ENCODE measurements at places on chromosomes 6 and 20. TPM values are rescaled to one million over a fixed set of nuclear protein-coding genes. Genes with fewer than 3 reads are reported as not detected.

GRCh38 chr20:33971147-33971975, 22.4 kb upstream of the RALY start:
- no peaks in the 10 kb centered on the region for H3K27me3 ChIP-seq
- DNase-seq: no peak
- H3K4me1 ChIP-seq: peaks cover 28% of the 10 kb centered on the region
- no peak overlapping the region for H3K27ac ChIP-seq
- no peaks in the 10 kb centered on the region for H3K36me3 ChIP-seq

DNA sequence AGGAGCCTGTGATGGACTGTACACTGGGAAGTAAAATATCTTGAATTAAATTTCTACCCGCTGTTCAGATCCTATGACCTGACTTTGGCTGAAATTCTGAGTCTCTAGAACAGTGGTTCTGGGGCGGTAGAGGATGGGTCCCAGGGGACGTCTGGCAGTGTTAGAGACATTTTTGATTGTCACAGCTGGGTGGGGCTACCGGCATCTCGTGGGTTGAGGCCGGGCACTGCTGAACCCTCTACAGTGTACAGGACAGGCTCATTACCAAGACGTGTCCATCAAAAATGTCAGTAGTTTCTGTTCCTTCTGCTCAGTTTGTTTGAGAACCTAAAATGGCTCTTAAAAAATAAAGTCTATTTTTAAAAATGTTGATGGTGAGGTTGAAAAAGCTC, 11.5 kb upstream of the RPS6KA2 start:
- no peak overlapping the region for H3K27ac ChIP-seq
- H3K4me1 ChIP-seq: no peaks in the 10 kb centered on the region
- no peaks in the 10 kb centered on the region for H3K27me3 ChIP-seq

The ADAM33 gene
- 113 TPM for total RNA-seq

DNA sequence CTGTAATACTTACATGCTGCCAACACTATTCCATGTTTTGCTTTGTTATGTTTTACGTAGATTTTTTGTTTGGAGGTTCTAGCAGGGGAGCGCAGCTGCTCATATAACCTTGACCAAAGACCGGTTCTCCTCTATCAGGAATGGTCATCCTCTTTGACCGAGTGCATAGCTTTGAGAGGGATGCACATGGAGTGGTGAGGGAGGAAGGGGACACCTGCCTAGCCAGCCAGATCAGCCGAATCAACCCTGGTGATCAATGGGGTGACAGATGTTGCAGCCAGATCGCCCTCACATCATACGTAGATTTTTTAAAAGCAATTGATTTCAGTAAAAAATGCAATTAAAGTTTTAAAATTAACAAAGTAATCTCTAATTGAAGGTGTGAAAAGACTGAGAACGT, 6.3 kb downstream of the DSTN start:
- H3K4me3 ChIP-seq: peak overlapping the region; percentile 75
- DNase-seq: no peak
- H3K27ac ChIP-seq: peak overlapping the region; percentile 19
- H3K36me3 ChIP-seq: peaks cover 10% of the 10 kb centered on the region
- H3K4me1 ChIP-seq: peaks cover 66% of the 10 kb centered on the region

DNA sequence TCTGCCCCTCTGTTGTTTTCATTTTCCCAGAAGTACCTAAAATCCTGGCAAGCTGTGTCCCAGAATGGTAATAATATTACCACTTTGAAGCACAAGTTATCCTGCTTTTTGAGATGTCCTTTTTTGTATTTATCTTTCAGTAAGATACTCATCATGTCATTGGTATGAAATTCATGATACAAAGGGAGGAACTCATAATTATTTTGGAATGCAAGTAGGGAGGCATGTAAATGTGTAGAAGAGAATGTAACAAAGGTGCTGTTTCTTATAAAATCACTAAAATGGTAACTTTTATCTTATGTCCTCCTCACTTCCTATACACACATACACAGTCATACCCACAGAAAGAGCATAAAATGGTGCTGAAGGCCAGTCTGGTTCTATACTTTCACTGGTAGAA, 109.9 kb downstream of the CD2AP start:
- no peak for DNase-seq
- no peaks in the 10 kb centered on the region for H3K27me3 ChIP-seq
- H3K4me3 ChIP-seq: no peak overlapping the region

GRCh38 chr6:39083231-39083634, 31.8 kb downstream of the SAYSD1 start:
- no peak overlapping the region for H3K4me3 ChIP-seq
- H3K27ac ChIP-seq: no peak overlapping the region
- DNase-seq: no peak
- no peaks in the 10 kb centered on the region for H3K36me3 ChIP-seq
- H3K4me1 ChIP-seq: no peaks in the 10 kb centered on the region

DNA sequence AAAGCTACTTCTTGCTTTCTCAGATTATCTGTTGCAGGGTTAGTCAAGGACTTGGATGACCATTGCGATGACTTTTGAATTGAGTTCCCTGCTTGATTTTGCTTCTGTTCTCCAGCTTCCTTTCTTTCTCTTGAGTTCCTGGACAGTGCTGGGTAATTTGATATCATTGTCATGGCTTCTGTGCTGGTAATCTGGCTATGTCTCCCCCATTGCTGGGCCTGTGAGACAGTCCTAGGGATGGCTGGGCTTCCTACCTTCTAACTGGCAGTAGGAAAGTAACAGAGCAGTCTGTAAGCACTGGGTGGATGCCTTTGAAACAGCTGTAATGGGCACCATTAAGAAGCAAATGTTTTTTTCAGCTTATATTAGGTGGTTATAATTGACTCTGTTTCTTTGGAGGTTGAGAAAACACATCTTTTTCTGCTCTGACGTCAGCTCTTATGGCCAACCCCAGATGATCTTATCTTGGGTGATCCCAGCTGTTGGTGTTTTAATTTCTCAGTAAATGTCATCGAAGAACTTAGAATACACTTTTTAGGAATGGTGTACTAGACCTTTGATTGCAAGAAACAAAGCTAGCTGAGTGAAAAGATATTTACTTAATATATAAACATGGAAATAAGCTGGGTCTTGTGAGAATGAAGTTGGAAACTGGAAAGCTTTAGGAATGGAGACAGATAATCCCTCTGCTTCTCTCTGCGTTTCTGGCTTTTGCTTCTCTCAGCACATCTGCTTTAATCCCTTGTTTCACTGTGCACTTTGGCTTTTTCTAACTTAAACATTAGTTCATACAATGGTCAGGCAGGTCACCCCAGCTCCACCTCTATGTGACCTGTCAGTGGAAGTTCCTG, 195.0 kb upstream of the MAN1A1 start:
- no peak overlapping the region for H3K4me3 ChIP-seq
- peaks cover 8% of the 10 kb centered on the region for H3K4me1 ChIP-seq
- no peak overlapping the region for H3K27ac ChIP-seq
- H3K27me3 ChIP-seq: no peaks in the 10 kb centered on the region

DNA sequence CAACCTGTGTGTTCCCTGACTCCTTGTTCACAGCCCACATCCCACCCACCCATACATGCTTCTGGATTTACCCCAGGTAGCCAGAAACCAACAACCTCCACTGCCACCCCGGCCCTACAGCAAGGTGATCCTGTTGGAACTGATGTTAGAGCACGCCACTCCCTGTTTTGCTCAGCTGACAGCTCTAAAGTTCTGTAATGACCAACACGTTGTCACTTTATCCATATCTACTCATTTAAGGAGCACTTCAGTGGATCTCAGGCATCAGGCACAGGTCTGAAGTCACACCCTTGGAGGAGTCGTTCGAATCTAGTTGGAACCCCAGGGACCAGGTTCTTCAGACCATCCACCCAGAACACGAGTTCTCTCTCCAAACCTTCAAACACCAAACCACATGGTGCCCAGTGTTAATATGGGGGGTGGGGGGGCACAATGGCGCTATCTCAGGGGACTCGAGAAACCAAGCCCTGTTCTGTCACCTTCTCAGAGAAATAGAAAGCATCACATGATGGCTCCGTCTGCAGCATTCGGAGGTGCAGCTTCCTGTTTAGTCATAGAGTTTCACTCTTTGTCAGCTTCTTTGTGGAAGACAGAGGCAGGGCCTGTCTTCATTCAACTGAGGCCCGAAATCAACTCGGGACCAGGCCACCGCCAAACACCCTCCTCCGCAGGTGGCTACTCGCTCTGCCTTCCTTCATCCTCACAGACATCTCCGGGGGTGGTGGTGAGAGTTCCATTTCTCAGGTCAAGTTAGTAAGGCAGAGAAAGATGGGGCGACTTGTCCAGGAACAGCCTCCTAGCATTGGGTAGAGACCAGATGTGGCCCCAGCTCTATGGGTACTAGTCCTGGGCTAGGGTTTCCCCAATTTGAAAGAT, 142.2 kb downstream of the NFATC2 start:
- H3K36me3 ChIP-seq: no peaks in the 10 kb centered on the region
- no peak overlapping the region for H3K4me3 ChIP-seq
- H3K27ac ChIP-seq: no peak overlapping the region
- no peaks in the 10 kb centered on the region for H3K27me3 ChIP-seq
- peaks cover 13% of the 10 kb centered on the region for H3K4me1 ChIP-seq

DNA sequence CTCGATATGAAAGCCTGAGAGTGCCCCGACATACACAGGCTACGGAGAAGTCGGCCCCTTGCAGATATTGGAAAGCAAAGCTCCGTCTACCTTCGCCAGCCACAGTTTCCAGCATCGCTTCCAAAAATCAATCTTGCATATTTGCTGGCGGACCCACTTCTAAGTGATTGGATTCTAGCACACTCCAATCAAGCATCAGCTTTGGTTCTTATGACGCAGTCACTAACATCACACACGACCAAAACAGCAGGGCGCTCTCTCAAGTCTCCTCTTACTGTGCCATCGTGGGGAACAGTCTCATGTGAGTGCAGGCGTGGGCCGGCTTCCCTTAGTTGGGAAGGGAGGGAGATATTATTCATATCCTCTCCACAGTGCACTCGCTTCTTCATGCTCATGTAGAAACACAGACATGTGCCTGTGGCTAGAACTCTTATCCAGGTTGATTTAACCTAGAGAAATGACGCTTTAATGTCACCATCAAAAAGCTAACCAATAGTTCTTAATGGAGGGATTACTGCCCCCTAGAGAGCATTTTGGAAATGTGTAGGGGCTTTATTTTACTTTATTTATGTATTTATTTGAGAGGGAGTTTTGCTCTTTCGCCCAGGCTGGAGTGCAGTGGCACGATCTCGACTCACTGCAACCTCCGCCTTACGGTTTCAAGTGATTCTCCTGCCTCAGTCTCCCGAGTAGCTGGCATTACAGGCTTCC, 229.8 kb downstream of the SOD2 start:
- H3K4me1 ChIP-seq: peaks cover 18% of the 10 kb centered on the region
- H3K4me3 ChIP-seq: no peak overlapping the region
- H3K36me3 ChIP-seq: no peaks in the 10 kb centered on the region
- no peak for DNase-seq
- H3K27me3 ChIP-seq: no peaks in the 10 kb centered on the region
- no peak overlapping the region for H3K27ac ChIP-seq

- H3K27me3 ChIP-seq: no peaks in the 10 kb centered on the region
- H3K36me3 ChIP-seq: no peaks in the 10 kb centered on the region
- H3K4me1 ChIP-seq: no peaks in the 10 kb centered on the region
- DNase-seq: no peak
Measured at GRCh38 chr20:45552456-45552855, 5.3 kb upstream of the EPPIN start.

- H3K36me3 ChIP-seq: no peaks in the 10 kb centered on the region
- no peaks in the 10 kb centered on the region for H3K27me3 ChIP-seq
- H3K27ac ChIP-seq: no peak overlapping the region
Measured at GRCh38 chr6:68572525-68572924, 62.6 kb upstream of the ADGRB3 start.

DNA sequence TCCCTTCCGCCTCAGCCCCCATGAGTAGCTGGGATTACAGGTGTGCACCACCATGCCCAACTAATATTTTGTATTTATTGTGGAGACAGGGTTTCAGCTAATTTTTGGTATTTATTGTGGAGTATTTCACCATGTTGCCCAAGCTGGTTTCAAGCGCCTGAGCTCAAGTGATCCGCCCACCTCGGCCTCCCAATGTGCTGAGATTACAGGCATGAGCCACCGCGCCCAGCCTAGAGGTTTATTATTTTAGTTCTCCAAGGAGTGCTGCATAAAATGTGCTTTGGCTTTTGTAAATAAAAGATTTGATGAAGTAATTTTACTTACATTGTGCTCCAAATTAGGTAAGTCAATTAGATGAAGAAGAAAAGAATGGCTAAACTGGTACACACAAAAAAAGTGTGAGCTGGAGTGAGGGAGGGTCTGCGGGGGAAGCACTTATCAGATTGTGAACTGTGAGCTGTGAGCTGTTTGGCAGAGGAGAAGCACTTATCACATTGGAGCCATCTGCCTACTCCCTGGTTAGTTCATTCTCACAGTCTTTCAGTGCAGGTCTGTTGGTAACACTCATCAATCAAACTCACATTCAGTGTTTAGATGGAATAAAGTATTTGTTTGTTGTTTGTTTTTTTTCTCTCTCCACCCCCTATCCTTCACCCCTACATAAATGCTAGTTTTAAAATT, 398.0 kb downstream of the EPHA7 start:
- DNase-seq: no peak
- H3K36me3 ChIP-seq: no peaks in the 10 kb centered on the region
- no peaks in the 10 kb centered on the region for H3K27me3 ChIP-seq
- no peak overlapping the region for H3K27ac ChIP-seq

GRCh38 chr6:133553652-133554051, 312.5 kb downstream of the EYA4 start:
- DNase-seq: no peak
- no peaks in the 10 kb centered on the region for H3K27me3 ChIP-seq
- no peaks in the 10 kb centered on the region for H3K36me3 ChIP-seq
- no peak overlapping the region for H3K4me3 ChIP-seq
- peaks cover 16% of the 10 kb centered on the region for H3K4me1 ChIP-seq
- no peak overlapping the region for H3K27ac ChIP-seq

The BTNL2 gene
- not detected for total RNA-seq

The INSM1 gene
- total RNA-seq: not detected

The PHACTR3 gene
- not detected for total RNA-seq

GRCh38 chr20:60096166-60096565, 137.9 kb downstream of the CDH26 start:
- no peak for DNase-seq
- no peaks in the 10 kb centered on the region for H3K36me3 ChIP-seq
- peaks cover 7% of the 10 kb centered on the region for H3K4me1 ChIP-seq
- H3K4me3 ChIP-seq: no peak overlapping the region
- no peak overlapping the region for H3K27ac ChIP-seq

DNA sequence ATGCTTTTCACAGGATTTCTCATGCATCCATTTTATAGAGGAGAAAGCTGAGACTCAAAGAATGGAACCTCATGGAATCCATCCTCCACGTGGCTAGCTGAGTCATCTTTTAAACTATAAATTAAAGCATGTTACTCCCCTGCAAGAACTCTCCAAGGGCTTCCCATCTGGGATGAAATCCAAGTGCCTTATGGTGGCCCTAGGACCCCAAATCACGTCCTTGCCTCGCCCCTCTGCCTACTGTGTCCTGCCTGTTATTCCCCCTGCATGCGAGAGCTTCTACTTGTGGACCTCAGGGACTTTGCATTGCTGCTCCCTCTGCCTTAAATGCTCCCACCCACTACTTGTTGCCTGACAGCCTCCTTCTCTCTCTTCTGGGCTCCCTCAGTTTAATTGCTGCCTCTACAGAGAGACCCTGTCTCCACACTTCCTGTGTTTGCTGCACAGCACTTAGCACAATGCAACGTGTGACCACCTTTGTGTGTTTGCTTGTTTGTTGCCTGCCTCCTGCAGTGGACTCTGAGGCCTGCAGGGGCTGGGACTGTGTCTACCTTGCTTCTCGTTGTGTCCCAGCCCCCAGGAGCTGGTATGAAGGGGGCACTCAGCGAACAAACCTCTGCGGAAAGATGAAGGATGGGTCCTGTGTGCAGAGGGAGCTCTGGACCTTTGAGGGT, 39.4 kb downstream of the TOX2 start:
- no peaks in the 10 kb centered on the region for H3K27me3 ChIP-seq
- no peak overlapping the region for H3K4me3 ChIP-seq
- no peak overlapping the region for H3K27ac ChIP-seq
- H3K36me3 ChIP-seq: no peaks in the 10 kb centered on the region
- H3K4me1 ChIP-seq: peaks cover 44% of the 10 kb centered on the region
- no peak for DNase-seq

The ZNF831 gene
- 1.3 TPM for total RNA-seq

All from thoracic aorta (tissue), 2 donors.